ENCODE measurements at places on chromosomes 2 and 18. TPM values are rescaled to one million over a fixed set of nuclear protein-coding genes. Genes with fewer than 3 reads are reported as not detected.

- DNase-seq, result no peak
Measured at GRCh38 chr2:174802459-174802858, 38.2 kb upstream of the CHRNA1 start.

GRCh38 chr18:76957384-76958355 is 135.3 kb downstream of the ZNF236 start:
- DNase-seq, result no peak

GRCh38 chr2:20934236-20934635 is 109.6 kb downstream of the APOB start:
- DNase-seq, result no peak

DNA sequence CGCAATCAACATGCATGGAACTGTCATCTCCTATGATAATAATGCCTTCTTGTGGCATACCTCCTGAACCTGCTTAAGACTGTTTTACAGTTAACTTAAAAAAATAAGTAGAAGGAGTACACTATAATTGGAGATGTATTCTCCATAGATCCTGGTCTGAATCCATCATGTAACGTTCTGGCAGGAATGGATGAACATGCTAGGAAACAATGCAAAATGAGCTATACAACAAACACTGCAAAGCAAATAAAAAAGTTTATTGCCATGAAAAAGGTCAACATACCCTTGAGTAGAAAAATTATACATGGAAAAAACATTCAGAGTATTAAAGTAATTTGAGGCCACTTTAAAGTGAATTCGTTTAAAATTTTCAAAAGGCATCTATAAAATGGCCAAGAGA is 71.5 kb upstream of the SCN7A start:
- no peak for DNase-seq

DNA sequence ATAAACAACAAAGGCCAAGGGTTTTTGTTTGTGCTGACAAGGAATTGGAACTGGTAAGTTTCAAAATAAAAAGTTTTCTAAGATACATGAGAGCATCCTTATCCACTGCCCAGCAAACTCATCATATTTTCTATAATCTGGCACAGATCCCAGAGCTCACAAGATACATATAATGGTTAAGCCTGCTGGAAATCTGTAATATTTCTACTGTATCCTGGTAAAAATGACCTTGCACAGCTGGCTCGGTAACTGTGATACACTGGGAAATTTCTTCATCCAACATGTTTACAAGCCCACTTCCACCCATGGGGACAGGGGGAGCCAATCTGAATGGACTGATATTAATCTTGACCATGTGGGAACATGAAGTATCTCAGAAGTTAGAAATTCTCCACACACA is 425.4 kb upstream of the MMADHC start:
- DNase-seq, result no peak

GRCh38 chr2:235264512-235264911 is 229.3 kb upstream of the AGAP1 start:
- no peak for DNase-seq

DNA sequence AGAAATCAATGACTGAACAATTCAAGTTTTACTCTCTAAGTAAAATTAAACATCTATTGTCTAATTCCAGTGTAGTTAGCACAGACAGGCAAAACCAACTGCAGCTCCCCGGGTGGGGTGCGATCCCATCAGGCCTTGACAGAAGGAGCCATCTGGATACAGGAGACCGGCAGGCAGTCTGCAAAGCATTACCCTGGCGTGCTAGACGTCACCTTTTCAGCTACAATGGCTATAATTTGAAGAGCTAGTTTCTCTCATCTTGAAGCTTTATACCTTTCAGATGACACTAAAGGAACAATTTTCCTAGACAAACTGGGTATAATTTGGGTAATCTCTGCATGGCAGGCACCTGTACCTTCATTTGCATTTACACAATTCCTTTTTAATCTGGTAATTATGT is 761.5 kb upstream of the SOX11 start:
- no peak for DNase-seq

GRCh38 chr2:235004329-235004903 is 52.6 kb downstream of the SH3BP4 start:
- DNase-seq, result no peak

The LRP1B gene
- not detected for total RNA-seq

GRCh38 chr2:111071600-111072171 is 49.0 kb upstream of the BCL2L11 start:
- DNase-seq, result no peak

- DNase-seq, result no peak
Measured at GRCh38 chr2:200320344-200320743, 13.9 kb downstream of the SPATS2L start.

GRCh38 chr18:13240060-13240725 is 21.6 kb downstream of the LDLRAD4 start:
- DNase-seq, result no peak

GRCh38 chr18:56992777-56993176 is 154.1 kb upstream of the BOD1L2 start:
- DNase-seq, result no peak

The CNGA3 gene
- not detected for total RNA-seq

The EDAR gene
- total RNA-seq, result 0.14 TPM

DNA sequence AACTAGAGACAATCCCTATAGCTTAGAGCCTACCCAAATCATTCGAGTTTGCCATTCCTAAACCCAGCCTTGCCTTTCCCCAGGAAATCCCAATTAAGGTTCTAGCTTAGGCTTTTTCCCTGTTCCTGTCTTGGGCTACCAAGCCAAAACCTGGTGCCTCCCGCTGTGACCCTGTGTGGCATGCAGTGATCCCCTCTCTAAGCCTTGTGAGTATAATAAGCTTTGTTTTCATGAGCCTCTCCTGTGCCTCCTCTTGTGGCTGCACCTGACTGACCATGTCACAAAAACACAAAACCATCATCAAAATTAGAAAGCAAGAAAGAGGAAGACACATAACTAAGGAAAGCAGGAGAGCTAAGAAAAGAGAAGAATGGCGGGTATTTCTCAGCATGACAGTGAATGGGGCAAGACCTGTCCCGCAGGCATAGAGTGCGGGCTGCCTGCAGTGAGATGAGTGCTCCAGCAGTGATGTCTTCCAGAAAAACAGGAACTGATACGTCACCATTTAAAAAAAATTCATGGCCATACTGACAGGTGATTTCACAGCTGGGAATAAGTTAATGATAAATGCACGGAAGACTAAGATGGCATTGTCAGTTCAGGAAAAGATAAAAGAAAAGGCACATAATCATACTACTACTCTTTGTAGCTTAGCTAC is 9.2 kb upstream of the PAIP2B start:
- no peak for DNase-seq

All from Right ventricle myocardium inferior (tissue), 1 donor.